ENCODE measurements at places on chromosomes 2 and 18.

DNA sequence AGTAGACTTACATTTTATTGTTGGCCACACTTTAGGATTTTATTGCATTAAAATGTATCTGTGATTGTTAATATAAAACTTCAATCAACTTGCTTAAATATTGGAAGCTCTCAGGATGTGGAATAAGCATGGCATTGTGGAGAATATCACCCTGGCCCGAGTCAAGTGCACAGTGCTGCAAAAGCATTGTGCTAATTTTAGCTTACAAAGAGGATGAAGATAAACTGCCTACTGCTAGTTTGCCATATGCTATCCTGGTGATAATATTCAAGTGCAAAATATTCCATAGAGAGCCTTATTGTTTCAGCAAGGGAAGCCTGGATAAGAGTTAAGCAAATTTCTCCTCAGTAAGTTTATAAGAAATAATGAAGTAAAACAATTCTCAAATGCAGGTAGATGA lies 54.5 kb downstream of the MEIS1 start:
- H3K4me1 ChIP-seq: peaks cover 2% of the 10 kb centered on the region
- no peaks in the 10 kb centered on the region for H3K27me3 ChIP-seq
- DNase-seq: no peak
- H3K4me3 ChIP-seq: no peak overlapping the region
- no peak overlapping the region for H3K27ac ChIP-seq

- no peak overlapping the region for H3K27ac ChIP-seq
- no peaks in the 10 kb centered on the region for H3K27me3 ChIP-seq
- H3K36me3 ChIP-seq: peaks cover 4% of the 10 kb centered on the region
These were observed 34.4 kb downstream of the CENPO start for GRCh38 chr2:24827321-24828237.

GRCh38 chr2:229920011-229920641 lies 1.7 kb downstream of the TRIP12 start:
- H3K27ac ChIP-seq: peak overlapping the region; percentile 37
- no peaks in the 10 kb centered on the region for H3K36me3 ChIP-seq
- peak overlapping the region; percentile 92 for H3K4me3 ChIP-seq
- peak; percentile 32 for DNase-seq

DNA sequence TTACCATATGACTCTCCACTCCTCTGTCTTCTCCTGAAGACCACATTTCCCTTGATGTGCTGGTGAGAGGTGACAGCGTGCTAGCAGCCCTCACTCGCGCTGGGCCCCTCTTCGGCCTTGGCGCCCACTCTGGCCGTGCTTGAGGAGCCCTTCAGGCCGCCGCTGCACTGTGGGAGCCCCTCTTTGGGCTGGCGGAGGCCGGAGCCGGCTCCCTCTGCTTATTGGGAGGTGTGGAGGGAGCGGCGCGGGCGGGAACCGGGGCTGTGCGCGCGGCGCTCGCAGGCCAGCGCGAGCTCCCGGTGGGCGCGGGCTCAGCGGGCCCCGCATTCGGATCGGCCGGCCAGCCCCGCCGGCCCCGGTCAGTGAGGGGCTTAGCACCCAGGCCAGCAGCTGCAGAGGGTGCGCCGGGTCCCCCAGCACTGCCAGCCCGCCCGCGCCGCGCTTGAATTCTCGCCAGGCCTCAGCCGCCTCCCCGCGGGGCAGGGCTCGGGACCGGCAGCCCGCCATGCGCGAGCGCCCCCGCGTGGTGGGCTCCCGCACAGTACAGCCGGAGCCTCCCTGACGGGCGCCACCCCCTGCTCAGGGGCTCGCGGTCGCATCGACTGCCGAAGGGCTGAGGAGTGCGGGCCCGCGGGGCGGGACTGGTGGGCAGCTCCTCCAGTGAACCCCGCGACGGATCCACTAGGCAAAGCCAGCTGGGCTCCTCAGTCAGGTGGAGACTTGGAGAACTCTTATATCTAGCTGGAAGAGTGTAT lies 246.6 kb upstream of the REG3G start:
- no peak overlapping the region for H3K4me3 ChIP-seq
- H3K27ac ChIP-seq: no peak overlapping the region
- no peaks in the 10 kb centered on the region for H3K36me3 ChIP-seq
- DNase-seq: no peak
- H3K27me3 ChIP-seq: no peaks in the 10 kb centered on the region

DNA sequence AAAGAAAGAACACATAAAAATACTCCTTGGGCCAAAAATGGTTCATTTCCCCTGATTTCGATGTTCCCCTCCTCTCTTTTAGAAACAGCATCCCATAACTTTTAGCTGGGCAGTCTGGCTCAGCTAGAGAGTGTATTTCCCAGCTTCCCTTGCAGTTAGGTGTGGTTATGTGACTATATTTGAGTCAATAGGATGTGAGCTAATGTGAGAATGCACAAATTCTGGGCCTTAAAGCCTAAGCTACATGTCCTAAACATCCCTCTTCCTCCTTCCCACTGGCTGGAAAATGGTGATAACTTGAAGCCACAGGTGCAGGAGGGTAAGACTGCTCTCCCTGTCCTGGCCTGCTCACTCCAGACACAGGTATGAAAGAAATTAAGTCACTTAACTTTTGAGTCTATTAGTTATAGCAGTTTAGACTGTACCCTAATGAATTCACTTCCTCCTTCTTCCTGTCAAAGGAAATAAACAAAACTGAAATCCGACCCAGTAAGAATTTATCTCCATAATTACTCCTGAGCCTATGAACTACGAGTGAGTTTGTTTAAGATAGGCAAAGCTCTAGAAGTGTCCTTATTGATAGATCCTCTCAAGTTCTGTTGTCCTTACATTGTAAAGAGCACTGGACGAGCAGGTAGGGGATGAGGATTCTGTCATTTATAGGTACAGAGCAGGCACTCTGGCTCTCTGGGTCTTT lies 177.6 kb downstream of the MTX2 start:
- no peak overlapping the region for H3K27ac ChIP-seq
- H3K27me3 ChIP-seq: no peaks in the 10 kb centered on the region
- H3K36me3 ChIP-seq: no peaks in the 10 kb centered on the region
- no peak overlapping the region for H3K4me3 ChIP-seq

DNA sequence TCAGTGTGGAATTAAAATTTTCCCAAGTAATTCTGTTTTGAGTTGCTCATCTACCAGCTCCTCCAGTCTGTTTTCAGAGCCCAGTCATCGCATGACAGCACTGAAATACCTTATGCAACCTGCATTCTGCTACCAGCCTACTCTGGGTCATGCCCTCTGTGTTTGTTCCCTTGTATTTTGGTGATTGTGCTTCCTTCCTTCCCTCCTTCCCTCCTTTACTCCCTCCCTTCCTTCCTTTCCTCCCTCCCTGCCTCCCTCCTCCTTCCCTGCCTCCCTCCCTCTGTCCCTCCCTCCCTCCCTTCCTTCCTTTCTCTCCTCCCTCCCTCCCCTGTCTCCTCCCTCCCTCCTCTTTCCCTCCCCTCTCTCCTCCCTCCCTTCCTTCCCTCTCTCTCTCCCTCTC lies 289.6 kb downstream of the CDH2 start:
- no peaks in the 10 kb centered on the region for H3K27me3 ChIP-seq
- H3K27ac ChIP-seq: no peak overlapping the region
- no peaks in the 10 kb centered on the region for H3K4me1 ChIP-seq

Data from mesendoderm (in vitro differentiated cells).